Ammon's horn (tissue), 1 donor: ENCODE measurements at places on chromosomes 7 and 10.

DNA sequence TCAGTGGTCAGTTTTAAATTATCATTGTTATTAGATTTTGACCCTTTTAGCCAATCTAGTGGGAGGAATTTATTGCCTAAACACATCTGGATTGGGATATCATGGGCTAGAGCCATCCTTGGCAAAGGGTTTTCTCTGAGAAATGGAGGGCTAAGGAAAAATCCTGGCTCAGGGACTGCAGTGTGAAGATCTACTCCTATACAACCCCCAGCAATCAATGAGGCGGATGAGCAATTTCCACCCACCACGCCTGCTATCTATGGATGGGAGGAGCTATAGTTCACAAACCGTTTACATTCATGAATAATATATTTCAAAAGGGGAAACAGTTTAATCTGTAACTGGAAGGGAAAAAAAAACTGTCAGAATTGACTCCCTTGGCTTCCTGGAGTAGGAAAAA, 2.7 kb downstream of the CAV1 start:
- no peak for DNase-seq

DNA sequence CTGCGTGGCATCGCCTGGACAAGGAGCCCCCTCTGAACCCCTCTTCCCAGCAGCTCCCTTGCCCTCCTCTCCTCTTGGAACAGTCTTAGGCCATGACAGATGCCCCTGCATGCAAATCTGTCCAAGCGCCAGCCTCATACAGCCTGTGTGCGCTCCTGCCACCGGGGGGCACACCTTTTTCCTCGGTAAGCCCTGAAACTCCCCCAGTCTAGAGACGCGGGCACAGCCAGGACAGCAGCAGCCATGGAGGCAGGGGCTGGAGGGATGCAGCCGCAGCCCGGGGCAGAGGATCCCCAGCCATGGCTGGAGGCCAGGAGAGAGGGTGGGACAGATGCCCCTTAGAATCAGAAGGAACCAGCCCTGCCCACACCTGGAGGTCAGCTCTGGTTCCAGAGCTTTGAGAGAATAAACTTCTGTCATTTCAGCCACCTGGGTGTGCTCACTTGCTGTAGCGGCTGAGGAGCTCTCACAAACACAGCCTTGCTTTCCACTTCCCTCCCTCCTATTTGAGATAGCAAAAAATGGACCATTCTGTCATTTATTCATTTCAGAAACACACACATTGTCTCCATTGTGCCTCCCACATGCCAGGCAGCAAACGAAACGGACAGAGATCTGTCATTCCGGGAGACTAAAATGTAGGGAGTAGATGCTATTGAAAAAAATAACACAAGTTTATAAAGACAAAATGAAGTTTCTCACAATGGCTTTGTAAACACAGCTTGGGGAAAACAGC, 241.5 kb downstream of the WDR37 start:
- peak; percentile 57 for DNase-seq

DNA sequence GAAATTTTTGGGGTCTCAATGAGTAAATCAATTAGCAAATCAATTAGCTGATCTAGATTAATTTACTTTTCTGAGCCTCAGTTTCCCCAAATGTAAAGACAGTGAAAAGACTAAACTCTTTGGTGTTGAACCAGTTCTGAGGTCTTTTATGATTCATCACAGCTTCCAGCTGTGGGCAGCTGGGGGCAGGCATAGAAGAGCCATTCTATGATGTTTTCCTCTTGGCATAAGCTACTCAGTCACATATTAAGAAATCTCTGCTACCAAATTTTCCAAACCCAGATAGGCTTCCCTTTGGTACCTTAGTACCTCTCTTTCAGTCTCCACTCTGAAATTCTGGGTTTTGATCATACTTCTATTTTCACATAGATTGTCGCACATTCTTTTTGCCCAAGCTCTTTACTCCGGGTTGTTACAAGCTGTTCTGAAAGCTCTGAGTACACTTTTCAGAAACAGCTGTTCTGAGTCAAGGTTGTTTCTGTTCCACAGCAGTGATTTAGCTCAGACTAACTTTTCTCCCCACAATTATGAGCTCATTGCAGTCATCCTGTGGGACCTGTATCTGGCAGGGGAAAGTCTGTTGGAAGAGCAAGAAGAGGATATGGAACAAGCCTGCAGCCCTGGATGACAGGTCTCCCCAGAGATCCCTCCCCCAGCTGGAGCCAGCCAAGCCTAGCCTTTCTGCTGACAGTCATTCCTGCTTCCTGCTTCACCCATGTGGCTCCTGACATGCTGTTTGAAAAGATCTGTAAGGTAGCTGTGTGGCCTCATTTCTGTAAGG, 599.6 kb upstream of the GHITM start:
- DNase-seq = no peak

DNA sequence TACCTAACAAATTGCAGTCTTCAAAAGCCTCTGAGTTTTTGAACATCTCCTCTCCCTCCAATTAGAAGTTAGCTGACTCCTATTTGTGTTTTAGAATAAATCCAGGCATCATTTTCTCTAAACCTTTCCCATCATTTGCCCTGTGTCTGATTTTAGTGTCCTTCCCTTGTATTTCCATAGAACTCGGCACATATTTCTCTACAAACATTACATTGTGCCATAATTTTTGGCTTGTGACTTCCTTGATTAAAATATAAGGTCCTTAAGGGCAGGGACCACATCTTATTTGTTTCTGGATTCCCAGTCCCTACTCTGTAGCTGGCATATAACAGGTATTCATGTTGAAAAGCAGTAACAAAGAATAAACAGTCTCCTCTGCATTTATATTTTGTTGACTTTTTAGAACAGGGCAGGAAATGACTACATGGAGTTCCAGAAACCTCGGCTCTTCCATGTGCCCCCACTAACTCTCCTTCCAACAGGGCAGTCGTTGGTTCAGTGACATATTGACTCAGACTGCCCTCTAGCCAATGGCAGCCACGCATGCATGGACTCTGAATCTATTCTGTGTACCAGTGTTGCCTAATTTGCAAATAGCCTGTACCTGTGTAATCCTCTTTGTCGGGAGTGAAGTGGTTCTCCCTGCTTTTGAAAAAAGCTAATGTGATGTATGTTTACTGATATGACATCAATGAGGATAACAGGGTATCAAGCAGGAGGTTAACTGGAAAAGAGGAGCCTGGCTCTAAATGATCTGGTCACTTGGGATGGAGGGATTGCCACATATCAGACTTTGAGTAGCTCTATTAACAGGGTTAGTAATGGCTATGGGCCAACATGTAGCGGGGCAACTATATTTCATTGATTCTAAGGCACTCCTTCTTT, 19.8 kb upstream of the CPN1 start:
- DNase-seq = no peak

GRCh38 chr10:116311706-116312490, 12.3 kb upstream of the CCDC172 start:
- no peak for DNase-seq

- no peak for DNase-seq
These were observed 19.9 kb downstream of the CCDC3 start for GRCh38 chr10:12981570-12981969.

GRCh38 chr10:29658984-29659965, 24.5 kb upstream of the SVIL start:
- no peak for DNase-seq

DNA sequence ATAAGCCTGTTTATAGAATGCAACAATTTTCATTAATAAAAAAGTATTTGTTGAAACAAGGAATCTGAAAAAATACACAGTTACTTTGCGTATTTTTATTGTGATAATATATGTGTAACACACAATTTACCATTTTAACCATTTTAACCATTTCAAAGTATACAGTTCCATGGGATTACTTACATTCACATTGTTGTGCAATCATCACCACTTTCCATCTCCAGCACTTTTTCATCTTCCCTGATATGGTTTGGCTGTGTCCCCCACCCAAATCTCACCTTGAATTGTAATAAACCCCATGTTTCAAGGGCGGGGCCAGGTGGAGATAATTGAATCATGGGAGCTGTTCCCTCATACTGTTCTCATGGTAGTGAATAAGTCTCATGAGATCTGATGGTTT, 61.3 kb upstream of the GLCCI1 start:
- DNase-seq = no peak

DNA sequence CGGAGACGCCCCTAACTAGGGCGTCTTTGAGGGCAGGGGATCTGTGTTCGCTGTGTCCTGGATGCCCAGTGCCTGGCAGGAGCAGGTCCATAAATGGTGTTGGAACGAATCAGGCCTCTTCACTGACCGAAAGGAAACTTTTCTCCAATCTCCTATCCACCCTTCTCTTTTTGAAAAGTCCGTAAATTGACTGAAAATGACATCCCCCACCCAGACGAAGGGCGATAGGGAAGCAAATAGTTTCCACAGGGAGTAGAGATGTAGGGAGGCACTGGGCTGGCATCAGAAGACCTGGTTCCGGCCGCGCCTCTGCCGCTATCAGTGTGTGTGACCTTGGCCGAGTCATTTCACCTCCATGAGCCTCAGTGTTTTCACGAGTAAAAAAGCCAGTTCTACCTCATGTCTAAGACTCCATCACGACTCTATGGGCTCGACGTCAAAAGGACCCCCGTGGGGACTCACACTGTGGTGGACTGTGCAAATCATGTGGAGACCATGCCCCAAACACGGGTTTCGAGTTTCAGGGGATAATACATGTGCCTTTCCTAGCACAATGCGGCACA, 497 bp upstream of the RAB11FIP2 start:
- DNase-seq = no peak

DNA sequence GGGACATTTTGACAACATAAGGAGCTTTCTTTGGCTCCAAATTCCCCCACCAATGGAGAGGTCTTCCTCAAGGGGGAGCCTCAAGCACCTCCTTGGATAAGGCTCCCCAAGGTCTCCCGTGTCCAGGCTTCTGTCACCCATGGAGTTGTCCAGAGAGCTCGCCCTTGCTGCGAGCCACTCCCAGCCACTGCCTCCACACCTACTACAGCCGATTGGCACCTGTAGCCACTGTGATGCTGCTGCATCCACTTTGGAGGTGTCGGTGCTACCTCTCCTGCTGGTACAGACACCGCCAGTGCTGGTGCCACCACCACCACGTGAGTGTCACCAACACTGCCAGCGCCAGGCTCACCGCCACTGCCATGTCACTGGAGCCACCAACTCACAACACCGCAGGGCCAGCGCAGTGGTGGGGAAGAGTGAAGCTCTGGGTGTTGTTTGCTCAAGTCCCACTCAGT, 22.1 kb upstream of the ENO4 start:
- no peak for DNase-seq

- DNase-seq = no peak
These were observed 69.2 kb upstream of the PALS2 start for GRCh38 chr7:24504040-24504439.

DNA sequence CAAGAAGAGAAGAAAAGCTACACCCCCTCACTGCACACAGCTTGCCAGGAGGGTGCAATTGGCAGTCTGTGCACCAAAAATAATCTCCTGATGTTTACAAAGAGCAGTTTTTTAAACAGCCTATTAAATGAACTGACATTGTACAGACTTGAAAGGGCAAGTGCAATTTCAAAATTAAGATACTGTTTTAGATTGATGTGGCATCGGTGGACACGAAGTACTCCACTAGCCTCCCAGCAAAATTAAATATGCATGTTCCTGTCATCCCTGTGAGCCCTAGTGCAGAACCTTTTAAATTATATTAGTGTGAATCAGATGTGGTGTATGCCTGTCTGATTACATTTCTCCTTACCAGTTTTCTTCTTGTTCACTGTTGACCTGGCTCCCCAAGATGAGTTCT, 87.9 kb downstream of the WIPF3 start:
- peak; percentile 39 for DNase-seq

GRCh38 chr7:49703337-49703736, 70.1 kb upstream of the VWC2 start:
- DNase-seq = no peak

DNA sequence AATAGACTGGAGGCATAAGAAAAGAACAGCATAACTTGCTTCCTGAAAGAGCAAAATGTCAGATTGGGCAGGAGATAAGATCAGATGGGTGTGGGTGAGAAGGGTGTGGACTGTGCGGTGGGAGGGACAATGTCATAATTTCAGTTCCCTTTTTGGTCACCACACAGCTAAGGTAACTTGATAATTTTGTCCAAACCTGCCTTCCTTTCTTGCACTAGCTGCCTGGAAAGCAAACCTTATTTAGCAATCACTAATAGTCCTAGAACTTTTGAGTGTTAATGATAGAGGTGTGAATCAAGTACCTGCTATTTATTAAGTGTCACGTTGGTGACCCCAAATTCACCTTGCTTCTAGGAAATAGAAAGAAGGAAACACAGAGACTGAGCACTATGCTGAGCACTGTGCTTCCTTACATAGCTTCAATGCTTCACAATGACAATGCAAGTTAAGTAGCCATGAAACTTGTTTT, 72.4 kb upstream of the SP4 start:
- no peak for DNase-seq

GRCh38 chr10:89952325-89952724, 250.9 kb downstream of the KIF20B start:
- DNase-seq = no peak

GRCh38 chr7:12800486-12800885, 113.1 kb downstream of the ARL4A start:
- no peak for DNase-seq

GRCh38 chr10:103396789-103397087, 312 bp downstream of the PDCD11 start:
- no peak for DNase-seq

DNA sequence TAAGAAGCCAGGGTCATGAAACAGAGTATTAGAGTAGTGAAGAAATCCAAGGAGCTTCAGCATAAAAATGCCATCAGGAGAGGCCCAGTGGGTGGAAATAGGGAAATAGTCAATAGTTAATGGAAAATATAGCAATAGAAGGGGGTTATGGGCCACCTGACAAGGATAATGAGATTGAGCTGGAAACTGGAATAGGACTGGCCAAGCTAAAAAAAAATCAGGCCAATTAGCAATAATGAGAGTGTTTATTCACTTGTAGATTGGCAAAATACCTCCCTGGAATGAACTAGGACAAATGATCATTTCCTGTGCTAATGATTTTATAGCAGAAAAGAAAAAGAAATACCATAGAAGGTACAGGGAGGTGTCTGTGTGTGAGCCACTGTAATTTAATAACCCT, 97.9 kb downstream of the PLCE1 start:
- DNase-seq = no peak

GRCh38 chr10:75029420-75029819, 82.0 kb upstream of the SAMD8 start:
- no peak for DNase-seq

DNA sequence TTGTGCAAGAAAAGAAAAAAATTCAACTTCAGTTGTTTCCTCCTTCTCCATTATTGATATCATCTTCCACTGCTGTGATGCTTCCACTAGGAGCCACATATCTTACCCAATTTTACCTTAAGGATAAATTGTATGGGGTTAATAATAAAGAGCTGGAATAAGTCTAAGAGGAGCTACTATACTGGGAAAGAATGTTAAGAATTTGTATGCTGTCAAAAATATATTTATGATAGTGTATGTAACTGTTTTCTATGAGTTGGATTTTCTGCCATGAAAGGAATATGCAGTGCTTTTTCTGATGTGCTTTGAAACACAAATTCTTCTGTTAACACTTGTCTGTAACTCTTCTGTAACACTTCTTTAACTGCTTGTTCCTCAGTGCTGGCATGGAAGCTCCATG, 219.1 kb downstream of the VTI1A start:
- no peak for DNase-seq

DNA sequence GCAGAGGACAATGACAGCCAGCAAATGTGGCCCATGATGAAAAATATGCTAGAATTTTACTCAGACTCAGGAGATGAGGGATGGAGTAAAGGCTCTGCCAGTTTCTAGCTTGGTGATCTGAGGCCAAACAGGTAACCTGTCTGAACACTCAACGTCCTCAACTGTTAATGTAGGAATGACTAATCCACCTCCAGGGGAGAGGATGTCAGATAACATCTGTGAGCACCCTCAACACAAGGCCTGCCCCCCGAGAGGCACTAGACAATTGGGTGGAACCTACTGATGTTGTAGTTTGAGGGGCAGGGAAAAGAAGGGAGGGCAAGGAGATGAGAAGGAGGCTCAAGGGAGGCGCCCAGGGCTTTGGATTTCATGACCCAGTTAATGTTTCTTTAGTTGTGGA, 445.1 kb downstream of the PLXNA4 start:
- no peak for DNase-seq
